ENCODE measurements at places on chromosomes 12 and 14. TPM values are rescaled to one million over a fixed set of nuclear protein-coding genes. Genes with fewer than 3 reads are reported as not detected.

GRCh38 chr12:113515082-113515856, 43.6 kb upstream of the LHX5 start:
- peaks cover 69% of the 10 kb centered on the region for H3K27me3 ChIP-seq
- H3K4me3 ChIP-seq = no peak overlapping the region
- H3K27ac ChIP-seq = no peak overlapping the region
- no peaks in the 10 kb centered on the region for H3K4me1 ChIP-seq

DNA sequence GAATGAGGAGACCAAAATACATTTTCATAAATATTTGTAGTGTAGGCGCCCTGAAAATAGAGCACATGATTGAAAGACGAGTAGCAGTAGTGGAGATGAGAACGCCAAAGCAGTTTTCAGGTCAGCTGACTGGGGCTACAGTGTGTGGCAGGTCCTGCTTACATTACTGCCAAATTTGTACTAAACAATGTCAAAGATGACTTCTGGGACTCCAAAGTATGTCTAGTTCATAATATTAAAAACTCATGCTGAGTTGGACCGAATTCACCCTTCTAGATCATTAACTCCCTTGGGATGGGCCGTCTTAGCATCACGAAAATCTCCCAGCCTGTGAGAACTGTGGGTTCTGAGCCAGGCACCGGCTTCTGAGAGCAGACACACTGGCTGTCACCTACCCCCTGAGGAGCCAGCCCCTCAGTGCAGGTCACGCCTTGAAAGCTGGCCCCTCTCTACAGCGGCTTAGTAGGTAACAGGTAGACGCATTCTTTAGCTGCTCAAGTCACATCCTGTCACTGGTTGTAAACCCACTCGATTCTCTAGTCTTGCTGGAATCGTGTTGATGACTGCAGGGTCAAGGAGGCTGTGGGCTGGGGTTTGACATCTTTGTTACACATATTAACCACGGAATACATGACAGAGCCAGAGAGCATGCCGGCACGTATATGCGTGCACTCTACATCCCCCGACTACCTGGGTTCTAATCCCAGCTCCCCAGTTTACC, 210.4 kb downstream of the ETV6 start:
- H3K36me3 ChIP-seq = peaks cover 34% of the 10 kb centered on the region
- no peak overlapping the region for H3K27ac ChIP-seq
- peaks cover 65% of the 10 kb centered on the region for H3K4me1 ChIP-seq
- DNase-seq = no peak
- no peaks in the 10 kb centered on the region for H3K27me3 ChIP-seq

Gene PLEK2
- 35.3 TPM for total RNA-seq

DNA sequence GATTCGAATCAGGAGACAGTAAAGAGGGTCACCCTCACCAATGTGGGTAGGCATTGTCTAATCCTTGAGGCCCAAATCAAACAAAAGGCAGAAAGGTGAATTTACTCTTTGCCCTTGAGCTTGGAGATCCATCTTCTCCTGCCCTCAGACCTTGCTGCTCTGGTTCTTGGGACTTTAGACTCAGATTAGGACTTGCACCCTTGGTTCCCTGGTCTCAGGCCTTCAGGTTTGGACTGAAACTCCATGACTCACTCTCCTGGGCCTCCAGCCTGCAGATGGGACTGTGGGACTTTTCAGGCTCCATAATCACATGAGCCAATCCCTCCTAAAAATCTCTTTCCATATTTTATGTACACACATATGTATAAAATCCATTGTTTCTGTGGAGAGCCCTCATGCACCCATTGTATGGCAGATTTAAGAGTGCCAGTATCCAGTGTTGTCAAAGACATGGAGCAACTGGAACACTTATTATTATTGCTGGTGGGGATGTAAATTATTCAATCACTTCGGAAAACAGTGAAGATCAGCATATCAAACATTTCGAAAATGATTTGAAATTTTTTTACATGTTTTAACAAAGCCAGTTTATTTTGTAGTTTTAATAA, 48.7 kb downstream of the EID3 start:
- no peaks in the 10 kb centered on the region for H3K4me1 ChIP-seq
- no peak overlapping the region for H3K4me3 ChIP-seq
- H3K36me3 ChIP-seq = peaks cover 78% of the 10 kb centered on the region
- DNase-seq = no peak
- H3K27me3 ChIP-seq = no peaks in the 10 kb centered on the region

Gene NPAS3
- total RNA-seq = 3.5 TPM

- H3K27me3 ChIP-seq = no peaks in the 10 kb centered on the region
- H3K27ac ChIP-seq = no peak overlapping the region
- peaks cover 21% of the 10 kb centered on the region for H3K36me3 ChIP-seq
- H3K4me3 ChIP-seq = no peak overlapping the region
- peaks cover 5% of the 10 kb centered on the region for H3K4me1 ChIP-seq
- DNase-seq = peak; percentile 65
Observed at GRCh38 chr12:88111074-88111652, 30.7 kb downstream of the CEP290 start.

DNA sequence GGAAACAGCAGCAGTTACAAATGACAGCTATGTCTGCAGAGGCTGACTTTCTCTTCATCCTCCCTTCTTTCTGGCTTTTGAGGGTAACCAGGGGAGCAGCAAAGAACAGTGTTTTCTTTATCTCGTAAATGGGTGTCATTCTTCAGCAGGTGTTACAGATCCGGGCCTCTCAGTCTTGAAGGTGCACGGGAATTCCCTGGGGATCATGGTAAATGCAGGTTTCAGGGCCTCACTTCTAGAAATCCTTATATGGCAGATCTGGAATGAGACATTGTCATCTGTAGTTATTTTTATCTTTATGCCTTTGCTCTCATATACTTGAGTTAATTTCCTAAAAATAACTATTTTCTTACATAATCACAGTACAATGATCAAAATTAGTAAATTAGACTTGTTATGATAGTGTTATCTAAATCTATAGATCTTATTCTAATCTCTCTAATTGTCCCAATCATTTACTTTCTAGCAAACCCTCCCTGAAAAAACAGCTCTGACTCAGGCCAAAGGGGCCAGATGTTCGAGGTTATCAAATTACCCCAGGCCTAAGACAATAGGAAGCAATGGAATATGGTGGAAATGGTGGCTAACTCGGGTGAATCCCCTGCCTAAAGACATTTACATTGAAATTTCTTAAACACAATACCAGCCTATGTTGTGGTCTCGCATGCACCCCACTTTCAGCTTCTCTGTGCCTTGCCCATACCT, 145.0 kb downstream of the CAND1 start:
- peaks cover 11% of the 10 kb centered on the region for H3K4me1 ChIP-seq
- no peaks in the 10 kb centered on the region for H3K27me3 ChIP-seq
- no peak for DNase-seq
- H3K36me3 ChIP-seq = no peaks in the 10 kb centered on the region
- no peak overlapping the region for H3K4me3 ChIP-seq
- H3K27ac ChIP-seq = no peak overlapping the region

- peaks cover 7% of the 10 kb centered on the region for H3K4me1 ChIP-seq
- no peak for DNase-seq
- H3K27me3 ChIP-seq = no peaks in the 10 kb centered on the region
- no peak overlapping the region for H3K27ac ChIP-seq
Observed at GRCh38 chr14:92625213-92625612, 111.6 kb downstream of the RIN3 start.

- H3K4me1 ChIP-seq = peaks cover 83% of the 10 kb centered on the region
- H3K36me3 ChIP-seq = peaks cover 10% of the 10 kb centered on the region
- peak overlapping the region; percentile 85 for H3K27ac ChIP-seq
- no peak for DNase-seq
- H3K27me3 ChIP-seq = no peaks in the 10 kb centered on the region
- H3K4me3 ChIP-seq = no peak overlapping the region
Observed at GRCh38 chr12:53388932-53389331, 9.0 kb downstream of the SP1 start.

DNA sequence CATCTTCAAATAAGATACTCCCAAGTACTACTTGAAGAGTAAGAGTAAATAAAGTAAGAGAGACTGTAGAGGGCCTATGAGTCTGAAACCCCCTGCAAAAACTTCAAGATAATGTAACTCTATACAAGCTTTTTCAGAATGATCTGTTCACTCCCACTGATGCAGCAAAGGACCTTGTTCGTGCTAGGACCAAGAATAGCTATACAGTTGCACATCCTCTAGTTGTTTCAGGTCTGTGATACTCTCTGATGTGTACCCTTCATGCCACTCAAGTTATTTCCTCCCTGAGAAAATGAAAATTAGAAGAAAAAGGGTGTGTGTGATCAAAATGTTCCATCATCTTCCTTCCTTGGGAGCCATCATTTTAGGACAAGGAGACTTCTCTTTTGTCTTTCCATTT, 204.4 kb downstream of the ALX1 start:
- H3K27me3 ChIP-seq = no peaks in the 10 kb centered on the region
- H3K4me1 ChIP-seq = no peaks in the 10 kb centered on the region
- no peak overlapping the region for H3K4me3 ChIP-seq
- H3K36me3 ChIP-seq = no peaks in the 10 kb centered on the region
- DNase-seq = no peak

- H3K36me3 ChIP-seq = no peaks in the 10 kb centered on the region
- no peak overlapping the region for H3K4me3 ChIP-seq
- no peaks in the 10 kb centered on the region for H3K4me1 ChIP-seq
- no peaks in the 10 kb centered on the region for H3K27me3 ChIP-seq
Observed at GRCh38 chr14:69594846-69595245, 16.6 kb upstream of the SUSD6 start.

DNA sequence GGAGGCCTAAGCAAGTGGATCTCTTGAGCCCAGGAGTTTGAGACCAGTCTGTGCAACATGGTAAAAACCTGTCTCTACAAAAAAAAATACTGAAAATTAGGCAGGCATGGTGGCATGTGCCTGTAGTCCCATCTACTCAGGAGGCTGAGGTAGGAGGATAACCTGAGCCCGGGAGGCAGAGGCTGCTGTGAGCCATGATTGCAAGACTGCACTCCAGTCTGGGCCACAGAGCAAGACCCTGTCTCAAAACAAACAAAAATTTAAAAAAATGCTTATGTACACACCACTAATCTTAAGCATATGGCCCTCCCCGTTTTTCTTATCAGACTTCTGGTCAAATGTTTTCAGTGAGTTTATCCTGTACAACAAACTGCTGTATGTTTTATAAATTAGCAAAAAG, 1.7 kb upstream of the GNPNAT1 start:
- H3K4me1 ChIP-seq = peaks cover 30% of the 10 kb centered on the region
- H3K36me3 ChIP-seq = no peaks in the 10 kb centered on the region
- no peaks in the 10 kb centered on the region for H3K27me3 ChIP-seq
- DNase-seq = no peak
- H3K27ac ChIP-seq = no peak overlapping the region

Data from stomach (tissue), 19 donors.